ENCODE measurements at places on chromosomes 7 and 10.

GRCh38 chr7:77822269-77822668 is 23.7 kb downstream of the PHTF2 start:
- DNase-seq, result no peak

GRCh38 chr10:122630526-122630925 is 69.1 kb downstream of the C10orf120 start:
- no peak for DNase-seq

DNA sequence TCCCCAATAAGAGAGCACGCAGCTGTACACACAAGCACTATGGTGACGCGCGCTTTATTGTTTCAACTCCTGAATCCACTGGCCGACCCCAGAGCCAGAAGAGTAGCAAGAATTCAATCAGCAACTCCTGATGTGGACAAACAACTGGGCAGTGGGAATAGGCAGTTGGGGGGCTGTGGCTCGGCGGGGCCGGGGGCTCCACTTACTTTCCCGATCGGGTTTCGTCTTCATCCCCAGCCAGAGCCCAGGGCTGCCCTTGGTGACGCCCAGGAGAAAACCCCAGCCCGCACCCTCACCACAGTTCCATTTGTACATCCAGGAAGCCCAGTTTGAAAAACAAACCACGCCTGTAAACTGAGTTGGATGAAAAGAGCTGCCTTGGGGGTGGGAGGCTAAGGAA is 38.7 kb downstream of the DAGLB start:
- DNase-seq, result no peak

DNA sequence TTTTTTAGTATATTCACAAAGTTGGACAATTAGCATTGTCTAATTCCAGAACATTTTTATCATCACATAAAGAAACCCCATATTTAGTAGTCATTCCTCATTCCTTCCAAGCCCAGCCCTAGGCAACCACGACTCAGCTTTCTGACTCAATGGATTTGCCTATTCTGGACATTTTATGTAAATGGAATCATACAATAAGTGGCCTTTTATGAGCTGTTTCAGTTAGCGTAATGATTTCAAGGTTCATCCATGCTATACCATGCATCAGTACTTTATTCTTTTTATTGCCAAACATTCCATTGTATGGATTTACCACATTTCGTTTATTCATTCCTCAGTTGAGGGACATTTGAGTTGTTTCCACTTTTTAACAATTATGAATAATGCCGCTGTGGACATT is 249.2 kb downstream of the DYNC1I1 start:
- DNase-seq, result no peak

DNA sequence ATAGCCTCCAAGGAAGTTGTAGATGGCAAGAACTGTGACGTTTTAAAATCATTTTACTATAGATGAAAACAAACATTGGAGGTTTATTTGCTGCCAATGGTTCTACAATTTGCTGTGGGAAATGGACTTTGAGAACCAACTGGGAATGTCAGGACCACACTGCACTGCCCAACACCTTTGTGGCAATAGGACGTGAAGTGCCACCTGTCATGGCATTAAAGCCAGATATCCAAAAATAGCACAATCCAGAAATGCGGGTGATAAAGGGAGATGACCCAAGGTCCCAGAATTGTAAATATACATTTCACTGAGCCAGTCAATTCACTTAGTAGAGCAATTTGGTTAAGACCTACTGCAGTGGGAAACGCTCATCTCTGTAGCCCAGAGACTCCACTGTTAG is 116.4 kb downstream of the MPP7 start:
- DNase-seq, result no peak

- DNase-seq, result no peak
Measured at GRCh38 chr7:146659732-146660131, 543.1 kb downstream of the CNTNAP2 start.

DNA sequence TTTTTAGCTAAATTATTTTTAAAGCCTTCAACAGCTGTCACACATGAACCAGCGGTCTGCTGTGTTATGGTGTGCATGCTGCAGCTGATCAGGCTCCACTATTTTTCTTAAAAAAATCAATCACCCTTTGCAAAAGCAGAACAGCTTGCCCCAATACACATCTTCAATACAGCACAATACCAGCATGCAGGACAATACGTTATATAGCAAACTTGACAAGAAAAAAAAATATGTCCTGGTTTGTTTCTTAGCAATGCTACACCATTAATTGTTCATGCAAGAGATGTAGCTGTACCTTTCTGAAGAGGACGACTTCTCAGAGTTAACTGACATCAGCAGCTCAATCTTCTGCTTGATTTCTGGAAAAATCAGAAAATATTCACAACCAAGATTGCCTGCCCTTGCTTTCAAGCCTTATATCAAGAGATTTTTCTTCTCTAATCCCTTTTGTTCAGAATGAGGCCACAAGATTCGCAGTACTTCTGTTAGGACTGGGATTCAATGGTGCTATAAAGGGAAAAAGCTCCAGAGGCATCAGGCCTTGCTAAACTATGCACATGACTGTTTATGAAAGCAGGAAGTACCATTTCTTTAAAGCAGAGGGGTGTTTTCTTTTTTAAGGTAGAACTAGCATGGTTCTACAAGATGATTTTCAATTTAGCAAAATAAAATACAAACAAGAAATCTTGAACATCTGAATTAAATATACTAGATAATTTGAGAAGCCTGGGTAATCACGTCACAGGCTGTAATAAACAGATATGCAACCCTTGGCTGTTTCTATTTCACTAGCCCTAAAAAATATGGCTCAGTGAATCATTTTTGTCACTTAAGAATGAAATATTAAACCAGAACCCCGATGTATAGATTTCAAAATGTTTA is 120.0 kb downstream of the SRPK2 start:
- DNase-seq, result peak; percentile 20

DNA sequence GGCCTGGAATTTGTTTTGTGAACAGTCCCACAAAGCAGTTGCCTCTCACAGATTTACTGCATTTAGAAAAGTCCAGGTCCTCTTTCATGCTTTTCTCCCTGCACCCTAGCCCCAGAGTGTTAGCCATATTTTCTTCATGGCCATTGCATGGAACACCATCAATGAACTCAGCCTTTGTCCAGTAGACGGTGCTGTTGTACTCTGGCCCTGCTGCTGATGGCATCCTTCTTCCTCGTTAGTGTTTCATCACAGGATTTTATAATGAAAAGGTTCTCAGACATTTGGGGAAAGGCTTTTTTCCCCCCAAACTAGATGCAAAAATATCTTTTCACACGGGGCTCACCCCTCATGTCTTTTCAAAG is 93.0 kb upstream of the SLC25A13 start:
- peak; percentile 29 for DNase-seq

DNA sequence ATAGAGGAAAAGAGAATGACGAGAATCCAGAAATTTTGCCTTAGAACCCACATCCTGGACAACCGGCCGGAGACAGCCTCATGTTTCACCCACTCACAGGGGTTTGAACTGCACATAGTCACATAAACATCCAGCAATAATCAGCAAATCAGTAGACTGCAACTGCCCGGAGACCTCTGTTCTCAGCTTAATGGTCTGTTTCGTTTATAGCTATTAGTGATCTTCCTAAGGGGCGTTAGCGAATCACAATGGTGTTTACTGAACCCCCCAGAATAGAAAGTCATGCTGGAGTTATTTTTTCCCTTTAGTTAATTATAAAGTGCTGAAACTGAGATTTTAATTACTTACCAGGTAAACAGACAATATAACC is 98.4 kb downstream of the SFMBT2 start:
- DNase-seq, result no peak

GRCh38 chr7:96200740-96201139 is 121.2 kb downstream of the SLC25A13 start:
- no peak for DNase-seq

DNA sequence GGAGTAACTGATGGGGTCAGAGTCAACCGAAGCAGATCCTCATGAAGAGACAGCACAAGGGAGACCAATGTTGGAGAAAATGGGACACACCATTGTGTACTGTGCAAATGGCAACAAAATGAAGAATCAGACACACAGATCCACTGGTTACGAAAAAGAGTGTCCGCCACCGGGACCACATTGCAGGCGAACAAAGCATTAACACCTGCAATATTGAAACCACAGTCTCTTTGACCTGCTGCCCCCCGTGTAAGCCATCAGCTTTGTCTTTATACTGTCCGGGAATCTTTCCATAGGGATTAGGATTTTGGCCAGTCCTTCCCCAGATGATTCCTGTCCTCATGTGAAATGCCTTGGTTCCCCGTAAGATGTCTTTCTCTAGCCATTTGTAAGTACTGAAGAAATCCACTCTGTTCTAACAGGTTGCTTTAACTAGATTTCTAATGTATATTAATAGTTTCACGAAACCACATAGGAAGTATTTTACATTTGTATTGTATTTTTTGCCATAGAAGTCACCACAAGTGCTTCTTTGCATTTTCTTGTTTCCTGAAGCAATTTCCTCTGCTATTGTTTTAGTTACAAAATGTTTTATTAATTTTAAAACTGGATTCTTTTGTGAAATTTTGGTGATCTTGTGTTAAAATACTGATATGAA is 140.8 kb upstream of the NFE2L3 start:
- DNase-seq, result no peak

GRCh38 chr10:43610636-43611035 is 4.4 kb downstream of the ZNF485 start:
- DNase-seq, result no peak

Data from mucosa of gallbladder (tissue), 1 donor.